T-helper 1 cell (primary cell): ENCODE measurements at places on chromosomes 1 and 21.

DNA sequence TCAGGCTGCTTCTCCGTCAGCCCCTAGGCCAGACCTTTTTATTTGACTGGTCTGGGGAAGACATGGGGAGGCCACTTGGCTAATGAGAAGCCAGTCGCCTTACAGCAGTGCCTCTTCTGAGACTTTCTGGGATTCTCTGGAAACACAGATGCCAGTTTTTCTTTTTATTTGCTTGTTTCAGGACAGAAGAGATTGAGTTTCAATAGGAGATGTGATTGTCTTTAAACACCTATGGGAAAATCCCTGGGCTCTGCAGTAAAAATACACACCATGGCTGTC is 15.4 kb upstream of the BTG2 start:
- no peak for DNase-seq

- DNase-seq, result no peak
Observed at GRCh38 chr1:113205980-113206766, 133.2 kb downstream of the LRIG2 start.

- DNase-seq, result no peak
Observed at GRCh38 chr21:44507673-44508425, 32.1 kb downstream of the KRTAP10-1 start.

DNA sequence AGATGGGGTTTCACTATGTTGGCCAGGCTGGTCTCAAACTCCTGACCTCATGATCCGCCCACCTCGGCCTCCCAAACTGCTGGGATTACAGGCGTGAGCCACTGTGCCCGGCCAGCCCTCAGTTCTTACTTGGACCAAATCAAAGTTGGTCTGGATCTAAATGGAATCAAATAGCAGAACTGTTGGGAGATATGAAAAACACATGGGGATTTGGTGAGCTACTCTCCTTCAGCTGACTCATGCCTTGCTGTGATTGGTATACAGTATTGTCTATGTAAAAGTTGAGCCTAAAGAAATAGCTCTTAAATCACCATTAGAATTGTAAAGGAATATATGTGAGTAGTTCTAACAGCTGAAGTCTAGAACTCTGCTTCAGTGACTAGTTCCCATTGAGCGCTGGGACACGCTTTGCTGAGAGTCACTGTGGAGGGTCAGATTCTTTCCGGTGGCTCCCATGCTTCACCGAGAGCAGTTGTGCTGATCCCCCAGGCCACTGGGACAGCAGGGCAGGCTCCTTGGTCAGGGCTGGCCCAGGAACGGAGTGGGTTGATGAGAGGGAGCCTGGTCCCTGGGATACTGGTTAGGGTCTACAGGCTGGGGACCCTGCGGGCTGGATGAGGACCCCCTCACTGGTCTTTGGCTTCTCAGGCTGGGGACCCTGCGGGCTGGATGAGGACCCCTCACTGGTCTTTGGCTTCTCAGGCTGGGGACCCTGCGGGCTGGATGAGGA is 14.0 kb downstream of the PKNOX1 start:
- no peak for DNase-seq

DNA sequence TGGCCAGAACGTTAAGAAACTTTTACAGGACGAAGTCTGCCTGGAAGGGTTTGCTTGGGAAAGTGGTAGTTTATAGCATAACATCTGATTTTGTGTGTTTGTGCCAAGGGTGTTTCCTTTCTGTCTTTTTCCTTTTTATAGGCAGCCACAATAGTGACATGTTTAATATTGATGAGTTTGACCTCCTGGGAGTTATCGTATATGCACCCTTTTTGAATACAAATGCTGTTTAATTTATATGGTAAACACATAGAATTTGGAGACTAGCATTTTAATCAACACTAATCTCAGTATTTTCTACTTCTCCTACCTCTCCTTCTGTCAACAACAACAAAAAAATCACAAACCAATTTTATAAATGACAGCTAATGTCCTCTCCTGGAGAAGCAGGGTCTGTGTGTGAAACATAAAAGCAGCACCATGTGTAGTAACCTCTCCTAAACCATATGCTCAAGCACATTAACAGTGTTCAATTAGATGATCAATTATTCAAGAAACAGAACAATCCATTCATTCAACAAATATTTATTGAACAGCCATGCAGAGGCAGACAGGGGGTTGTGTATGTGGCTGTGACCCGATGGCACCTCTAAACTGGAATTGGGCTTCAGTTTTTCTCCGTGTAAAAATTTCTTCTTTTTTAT is 604 bp upstream of the FMN2 start:
- no peak for DNase-seq

DNA sequence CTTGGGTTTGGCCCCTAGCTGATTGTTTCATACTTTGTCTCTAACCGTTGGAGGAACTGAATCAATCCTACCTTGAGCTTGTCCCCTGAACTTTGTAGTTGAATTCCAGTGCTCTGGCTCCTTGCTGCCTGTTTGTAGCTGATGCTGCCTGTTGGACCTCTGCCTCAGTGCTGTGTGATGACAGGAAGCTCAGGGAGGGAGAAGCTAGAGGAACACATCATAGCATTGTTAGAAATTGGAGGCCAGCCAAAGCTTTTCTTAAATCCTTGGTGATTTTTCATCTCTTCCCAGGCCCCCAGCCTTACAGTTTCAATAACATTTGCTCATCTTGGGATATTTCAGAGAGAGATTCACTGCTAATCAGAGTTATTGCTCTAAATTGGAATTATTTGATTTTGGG is 34.0 kb downstream of the MACF1 start:
- no peak for DNase-seq

DNA sequence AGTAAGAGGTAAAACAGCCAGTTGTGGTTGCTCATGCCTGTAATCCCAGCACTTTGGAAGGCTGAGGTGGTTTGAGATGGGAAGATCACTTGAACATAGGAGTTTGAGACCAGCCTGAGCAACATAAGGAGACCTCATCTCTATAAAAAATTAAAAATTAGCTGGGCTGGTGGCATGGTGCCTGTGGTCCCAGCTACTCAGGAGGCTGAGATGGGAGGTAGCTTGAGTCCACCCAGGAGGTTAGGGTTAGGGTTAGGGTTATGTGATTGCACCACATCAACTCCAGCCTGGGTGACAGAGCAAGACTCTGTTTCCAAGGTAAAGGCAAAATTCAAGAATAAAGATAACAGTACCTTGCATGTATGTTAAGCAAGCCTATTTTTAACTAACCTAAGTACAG is 3.5 kb downstream of the SAMSN1 start:
- DNase-seq, result no peak

- no peak for DNase-seq
Observed at GRCh38 chr1:183079712-183080388, 56.6 kb downstream of the LAMC1 start.

- DNase-seq, result no peak
Observed at GRCh38 chr1:236144033-236144432, 1.7 kb downstream of the GPR137B start.

- DNase-seq, result no peak
Observed at GRCh38 chr1:223319905-223320580, 43.9 kb downstream of the SUSD4 start.

- DNase-seq, result no peak
Observed at GRCh38 chr1:240586006-240586405, 25.9 kb downstream of the GREM2 start.

GRCh38 chr1:89269277-89269676 is 3.4 kb downstream of the GBP5 start:
- DNase-seq, result no peak

DNA sequence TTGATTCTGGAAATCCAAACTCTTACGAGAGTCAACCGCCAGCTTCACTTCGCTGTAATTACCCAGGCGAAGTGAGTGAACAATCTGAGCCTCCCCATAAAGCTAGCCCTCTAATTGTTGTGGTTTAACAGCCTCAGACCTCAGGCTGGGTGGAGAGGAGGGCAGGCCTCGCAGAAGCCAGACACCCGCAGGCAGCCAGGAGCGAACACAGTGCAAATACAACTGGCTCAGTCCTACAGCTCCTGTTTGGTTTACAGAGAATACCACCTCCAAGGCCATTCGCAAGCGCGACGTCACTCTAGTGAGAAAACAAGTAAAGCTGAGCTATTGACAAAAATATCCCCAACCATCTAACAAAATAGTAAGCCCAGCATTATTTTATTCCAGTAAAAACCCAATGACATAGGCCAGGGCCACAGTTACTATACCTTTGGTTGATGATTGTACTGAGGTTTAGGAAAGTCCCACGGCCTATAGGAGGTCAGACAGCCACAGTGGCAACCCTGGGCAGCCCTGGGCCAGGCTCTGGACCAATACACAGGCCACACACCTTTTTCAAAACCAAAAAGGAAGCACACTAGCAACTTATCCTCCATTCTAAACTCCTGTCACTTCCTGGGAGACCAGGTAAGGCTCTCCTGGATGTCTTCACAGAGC is 163.3 kb downstream of the ETS2 start:
- no peak for DNase-seq

DNA sequence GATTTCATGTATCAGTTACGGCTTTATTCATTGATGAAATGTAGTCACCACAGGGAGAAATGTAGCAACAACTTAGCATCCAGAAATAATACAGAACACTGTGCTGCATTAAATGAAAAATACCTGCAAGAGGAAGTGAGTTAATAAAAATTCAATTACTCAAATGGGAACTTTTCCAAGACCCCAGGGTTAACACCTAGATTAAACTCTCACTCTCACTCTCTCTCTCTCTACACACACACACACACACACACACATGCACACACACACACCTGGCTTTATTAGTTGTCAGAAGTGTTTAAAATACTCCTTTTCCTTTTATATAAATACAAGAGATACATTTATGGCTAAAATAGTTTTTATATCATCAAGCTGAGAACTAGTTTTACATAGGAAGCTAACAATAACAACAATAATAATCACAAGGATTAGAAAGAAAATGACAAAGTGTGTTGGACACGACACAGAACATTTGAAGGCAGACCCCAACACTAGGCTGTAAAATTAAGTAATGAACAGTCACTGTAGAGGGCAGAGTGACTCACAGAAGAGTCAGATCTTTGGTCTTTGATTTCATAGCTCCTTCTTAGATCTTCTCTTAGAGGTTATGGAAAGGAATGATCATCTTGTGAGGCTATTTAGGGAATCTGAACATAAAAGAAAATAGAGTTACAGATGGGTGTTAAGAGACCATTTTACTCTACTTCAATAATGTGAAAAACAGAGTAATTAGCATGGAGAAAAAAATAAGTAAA is 1266.0 kb upstream of the ADGRL2 start:
- DNase-seq, result no peak

DNA sequence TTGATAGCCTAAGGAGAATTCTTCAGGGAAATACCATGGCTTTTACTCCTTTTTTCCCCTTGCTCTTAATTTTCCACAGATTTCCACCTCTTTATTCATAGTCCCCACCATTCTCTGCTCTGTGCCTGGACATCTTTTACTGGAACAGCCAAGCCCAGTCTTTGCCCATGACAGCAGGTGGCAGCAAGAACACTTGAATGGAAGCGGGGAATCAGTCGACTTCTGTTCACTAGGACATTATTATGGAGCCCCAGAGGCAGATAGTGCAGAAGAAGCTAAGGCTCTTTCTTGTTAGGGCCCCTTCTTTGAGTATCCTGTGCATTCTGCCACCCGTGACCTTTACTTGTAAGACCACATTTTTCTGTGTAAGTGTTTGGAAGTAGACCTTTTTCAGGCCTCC is 6.3 kb downstream of the OR14I1 start:
- DNase-seq, result peak; percentile 9

DNA sequence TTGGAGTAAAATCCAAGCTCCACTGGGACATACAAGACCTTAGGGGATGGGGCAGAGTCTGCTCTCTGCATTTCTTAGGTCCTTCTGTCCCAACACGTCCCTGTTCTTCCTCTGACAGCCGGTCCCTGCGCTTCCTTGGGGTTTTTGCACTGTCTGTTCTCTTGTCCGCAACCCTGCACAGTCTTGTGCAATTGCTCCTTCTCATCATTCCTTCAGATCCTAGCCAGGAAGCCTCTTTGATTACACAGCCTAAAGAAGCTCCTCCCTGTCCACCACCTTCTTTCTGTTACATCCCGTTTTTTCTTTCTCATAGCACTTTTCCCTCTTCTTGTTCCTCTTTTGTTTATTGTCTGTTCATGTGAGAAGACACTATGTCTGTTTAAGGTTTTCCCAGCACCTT is 19.9 kb downstream of the ACOT11 start:
- no peak for DNase-seq

DNA sequence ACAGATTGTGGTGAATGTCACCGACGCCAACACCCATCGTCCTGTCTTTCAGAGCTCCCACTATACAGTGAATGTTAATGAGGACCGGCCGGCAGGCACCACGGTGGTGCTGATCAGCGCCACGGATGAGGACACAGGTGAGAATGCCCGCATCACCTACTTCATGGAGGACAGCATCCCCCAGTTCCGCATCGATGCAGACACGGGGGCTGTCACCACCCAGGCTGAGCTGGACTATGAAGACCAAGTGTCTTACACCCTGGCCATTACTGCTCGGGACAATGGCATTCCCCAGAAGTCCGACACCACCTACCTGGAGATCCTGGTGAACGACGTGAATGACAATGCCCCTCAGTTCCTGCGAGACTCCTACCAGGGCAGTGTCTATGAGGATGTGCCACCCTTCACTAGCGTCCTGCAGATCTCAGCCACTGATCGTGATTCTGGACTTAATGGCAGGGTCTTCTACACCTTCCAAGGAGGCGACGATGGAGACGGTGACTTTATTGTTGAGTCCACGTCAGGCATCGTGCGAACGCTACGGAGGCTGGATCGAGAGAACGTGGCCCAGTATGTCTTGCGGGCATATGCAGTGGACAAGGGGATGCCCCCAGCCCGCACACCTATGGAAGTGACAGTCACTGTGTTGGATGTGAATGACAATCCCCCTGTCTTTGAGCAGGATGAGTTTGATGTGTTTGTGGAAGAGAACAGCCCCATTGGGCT is 3.0 kb downstream of the CELSR2 start:
- DNase-seq, result no peak

DNA sequence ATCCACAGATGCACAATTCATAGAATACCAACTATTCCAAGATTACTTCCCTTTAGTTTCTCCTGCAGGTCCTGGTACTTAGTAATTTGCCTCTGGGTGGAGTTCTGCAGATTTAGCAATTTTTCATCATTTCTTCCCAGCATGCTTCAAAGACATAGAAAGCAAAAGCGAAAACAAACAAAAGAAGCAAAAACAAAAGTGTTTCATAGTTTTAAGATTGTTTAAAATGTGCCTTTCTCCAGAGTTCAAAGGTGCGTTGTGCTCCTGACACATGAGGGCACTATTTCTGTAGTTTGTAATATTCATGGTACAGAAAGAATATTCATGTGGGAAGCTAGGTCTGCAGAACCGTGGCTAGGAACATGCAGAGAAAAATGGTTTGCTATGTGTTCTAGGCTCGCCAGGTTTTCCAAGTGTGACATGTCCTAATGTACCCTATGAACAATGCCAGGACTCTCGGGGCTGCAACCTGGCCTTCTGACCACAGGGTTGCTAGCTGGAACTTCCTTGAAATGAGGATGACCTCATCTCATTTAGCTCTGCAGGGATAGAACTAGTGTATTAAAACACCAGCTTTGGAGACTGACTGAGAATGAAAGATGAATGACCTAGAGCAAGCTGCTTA is 30.0 kb upstream of the RCSD1 start:
- DNase-seq, result peak; percentile 31

GRCh38 chr1:213389061-213389581 is 338.1 kb downstream of the RPS6KC1 start:
- no peak for DNase-seq
